K562 (cell line): ENCODE measurements at places on chromosomes 2 and 18.

DNA sequence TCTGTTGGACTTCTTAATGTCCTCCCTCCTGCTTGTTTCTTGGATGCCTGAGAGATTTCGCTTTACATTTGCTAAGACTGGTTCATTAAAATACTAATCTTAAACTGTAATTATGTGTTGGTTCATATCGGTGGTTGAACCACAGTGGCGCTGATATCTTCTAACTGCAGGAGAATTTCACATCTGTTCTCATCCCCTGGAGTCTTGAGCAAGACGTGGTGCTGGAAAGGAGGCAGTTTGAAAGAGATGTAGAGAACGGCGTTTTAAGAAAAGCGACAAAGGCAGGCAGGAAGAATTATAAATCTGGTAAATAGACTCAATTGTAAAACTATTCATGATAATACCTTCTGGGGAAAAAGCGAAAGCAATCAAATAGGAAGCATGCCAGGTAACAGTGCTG, 79.5 kb downstream of the NXPH2 start:
- no peak for DNase-seq

- peak; percentile 39 for DNase-seq
Observed at GRCh38 chr2:112812318-112813267, 24.0 kb downstream of the IL1B start.

GRCh38 chr2:42071791-42072190, 24.0 kb downstream of the PKDCC start:
- DNase-seq, result no peak

DNA sequence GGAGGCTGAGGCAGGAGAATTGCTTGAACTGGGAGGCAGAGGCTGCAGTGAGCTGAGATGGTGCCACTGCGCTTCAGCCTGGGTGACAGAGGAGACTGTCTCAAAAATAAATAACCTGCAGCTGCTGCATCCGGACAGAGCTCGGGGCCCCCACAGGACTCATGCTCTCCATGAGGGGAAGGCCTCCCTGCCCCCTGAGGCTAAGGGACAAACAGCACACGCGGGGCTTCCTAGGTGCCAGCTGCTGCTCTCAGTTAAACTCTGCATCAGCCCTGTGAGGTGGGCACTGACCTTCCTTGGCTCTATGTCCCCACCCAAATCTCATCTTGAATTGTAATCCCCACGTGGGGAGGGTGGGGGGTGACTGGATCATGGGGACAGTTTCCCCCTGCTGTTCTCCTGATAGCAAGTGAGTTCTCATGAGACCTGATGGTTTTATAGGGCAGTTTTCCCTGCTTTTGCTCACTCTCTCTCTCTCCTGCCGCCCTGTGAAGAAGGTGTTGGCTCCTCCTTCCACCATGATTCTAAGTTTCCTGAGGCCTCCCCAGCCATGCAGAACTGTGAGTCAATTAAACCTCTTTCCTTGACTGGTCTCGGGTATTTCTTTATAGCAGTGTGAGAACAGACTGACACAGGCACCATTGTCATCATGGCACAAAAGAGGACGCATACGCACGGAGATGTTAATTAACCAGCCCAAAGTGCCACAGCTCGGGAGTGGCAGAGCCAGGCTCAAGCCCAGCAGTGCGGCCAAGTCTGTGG, 49.9 kb upstream of the TAF1B start:
- DNase-seq, result no peak
